ENCODE measurements at places on chromosomes 13 and 19.
A peak's percentile ranks its signal among the peaks of the same experiment; 100 is the strongest.

- no peak for DNase-seq
Observed at GRCh38 chr13:76711550-76712182, 174.5 kb downstream of the KCTD12 start.

GRCh38 chr19:33124207-33125098 lies 7.5 kb upstream of the WDR88 start:
- no peak for DNase-seq

- no peak for DNase-seq
Observed at GRCh38 chr19:844546-844971, 3.8 kb downstream of the PRTN3 start.

GRCh38 chr19:15666883-15667282 lies 6.0 kb upstream of the CYP4F12 start:
- no peak for DNase-seq

DNA sequence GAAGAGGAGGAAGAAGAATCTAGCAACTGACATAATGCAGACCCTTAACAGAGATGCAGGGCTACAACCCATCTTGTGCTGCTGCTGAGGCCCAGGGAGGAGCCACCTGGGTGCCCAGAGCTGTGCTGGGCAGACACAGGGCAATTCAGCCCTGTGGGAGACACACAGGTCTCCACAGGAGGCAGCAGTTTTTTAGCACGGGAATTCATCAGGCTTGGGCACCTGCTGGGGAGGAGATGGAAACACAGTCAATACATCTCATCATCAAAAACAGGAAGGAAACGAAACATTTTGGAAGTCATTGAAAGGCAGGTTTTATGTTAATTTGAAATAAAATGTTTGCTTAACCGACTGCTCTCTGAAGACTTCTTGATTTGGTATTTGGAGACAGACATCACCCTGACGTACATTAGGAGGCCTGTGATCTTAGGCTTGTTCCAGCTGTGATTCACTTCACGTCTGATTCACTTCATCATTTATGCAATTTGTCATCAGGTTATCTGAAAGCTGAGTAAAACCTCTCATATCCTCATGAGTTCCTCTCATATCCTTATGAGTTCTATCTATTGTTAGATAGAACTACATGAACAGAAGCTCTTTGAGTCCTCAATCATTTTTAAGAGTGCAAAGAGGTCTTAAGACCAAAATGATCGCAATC lies 77.4 kb downstream of the CYSLTR2 start:
- DNase-seq, result no peak

DNA sequence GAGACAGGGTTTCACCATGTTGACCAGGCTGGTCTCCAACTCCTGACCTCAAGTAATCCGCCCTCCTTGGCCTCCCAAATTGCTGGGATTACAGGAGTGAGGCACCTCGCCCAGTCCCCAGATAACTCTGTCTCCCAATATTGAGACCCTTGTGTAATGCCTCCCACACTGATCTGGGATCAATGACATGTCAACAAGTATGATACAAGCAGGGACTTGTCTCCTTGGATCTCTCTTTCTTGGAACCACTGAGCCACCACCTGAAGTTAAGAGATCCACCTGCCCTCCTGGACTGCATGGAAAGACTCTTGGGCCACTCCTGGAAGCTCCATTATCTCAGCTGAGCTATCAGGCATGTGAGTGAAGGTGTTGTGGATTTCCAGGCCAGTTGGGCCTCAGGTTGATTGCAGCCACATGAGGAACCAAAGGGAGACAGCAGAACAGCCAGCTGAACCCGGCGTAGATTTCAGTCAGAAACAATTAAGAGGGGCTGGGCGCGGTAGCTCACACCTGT lies 15.1 kb downstream of the NFKBID start:
- no peak for DNase-seq

GRCh38 chr19:31297991-31298390 lies 51.2 kb downstream of the TSHZ3 start:
- no peak for DNase-seq

DNA sequence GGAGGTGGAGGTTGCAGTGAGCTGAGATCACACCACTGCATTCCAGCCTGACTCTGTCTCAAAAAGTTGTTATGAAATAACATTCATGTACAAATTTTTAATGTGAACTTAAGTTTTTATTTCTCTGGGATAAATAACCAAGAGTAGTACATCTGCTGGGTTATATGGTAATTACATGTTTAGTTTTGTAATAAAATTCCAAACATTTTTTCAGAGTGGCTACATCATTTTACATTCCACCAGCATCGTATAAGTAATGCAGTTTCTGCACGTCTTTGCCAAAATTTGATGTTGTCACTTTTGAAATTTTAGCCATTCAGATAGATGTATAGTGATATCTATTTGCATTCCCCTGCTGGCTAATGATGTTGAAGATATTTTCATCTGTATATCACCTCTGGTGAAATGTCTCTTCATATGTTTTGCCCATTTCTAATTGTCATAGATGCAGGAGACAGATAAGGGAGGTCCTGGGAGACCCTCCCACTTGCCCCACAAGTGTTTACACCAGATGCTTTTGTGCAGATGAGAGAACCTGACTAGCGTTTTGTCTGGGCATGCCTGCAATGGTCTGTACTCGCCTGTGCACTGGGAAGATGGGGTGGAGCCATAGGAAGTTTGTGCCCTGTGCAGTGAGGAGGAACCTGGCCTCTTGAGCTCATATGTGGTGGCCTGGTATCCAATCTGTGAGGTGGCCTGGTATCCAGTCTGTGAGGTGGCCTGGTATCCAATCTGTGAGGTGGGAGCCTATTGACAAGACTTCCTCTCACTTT lies 12.7 kb upstream of the KBTBD6 start:
- DNase-seq, result no peak

GRCh38 chr13:114067886-114068651 lies 64.4 kb downstream of the RASA3 start:
- no peak for DNase-seq

GRCh38 chr13:30734439-30734838 lies 904 bp upstream of the ALOX5AP start:
- DNase-seq, result no peak

GRCh38 chr13:43908156-43909126 lies 28.7 kb downstream of the LACC1 start:
- peak; percentile 32 for DNase-seq

- no peak for DNase-seq
Observed at GRCh38 chr13:110055089-110055488, 251.9 kb downstream of the COL4A1 start.

DNA sequence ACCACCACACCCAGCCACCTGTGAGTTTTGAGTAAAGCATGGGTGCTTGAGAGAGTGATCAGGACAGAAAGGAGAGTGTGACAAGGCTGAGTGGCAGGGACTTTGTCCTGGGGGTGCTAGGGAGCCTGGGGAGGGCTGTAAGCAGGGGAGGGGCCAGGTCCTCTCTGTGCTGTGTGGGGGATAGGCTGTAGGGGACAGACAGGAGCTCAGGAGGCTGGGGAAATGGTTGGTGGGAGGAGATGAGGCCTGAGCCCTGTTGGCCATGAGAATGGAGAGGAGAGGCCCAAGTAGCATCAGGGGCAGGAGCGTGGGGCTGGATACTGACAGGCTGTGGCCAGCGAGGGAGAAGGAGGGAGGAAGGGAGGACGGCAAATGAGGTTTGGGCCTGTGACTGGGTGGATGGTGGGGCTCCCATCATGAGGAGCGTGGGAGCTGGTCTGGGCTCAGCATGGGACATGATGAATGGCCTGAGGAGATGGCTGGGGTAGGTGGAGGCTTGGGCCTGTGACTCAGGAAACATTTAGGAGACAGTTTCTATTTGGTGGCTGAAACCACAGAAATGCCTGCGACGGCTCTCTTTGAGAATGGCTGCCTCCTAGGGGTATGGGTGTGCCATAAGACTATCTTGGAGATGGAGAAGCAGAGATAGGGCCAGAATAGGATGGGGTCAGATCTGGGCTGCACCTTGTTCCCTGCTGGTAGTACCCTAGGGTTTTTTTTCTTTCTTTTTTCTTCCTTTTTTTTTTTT lies 25.0 kb downstream of the GRIN2D start:
- no peak for DNase-seq

- no peak for DNase-seq
Observed at GRCh38 chr13:73521290-73521624, 462.5 kb downstream of the KLF5 start.

Data from NCI-H1694 (cell line).